ENCODE measurements at places on chromosomes 1 and 21.
A peak's percentile ranks its signal among the peaks of the same experiment; 100 is the strongest.

DNA sequence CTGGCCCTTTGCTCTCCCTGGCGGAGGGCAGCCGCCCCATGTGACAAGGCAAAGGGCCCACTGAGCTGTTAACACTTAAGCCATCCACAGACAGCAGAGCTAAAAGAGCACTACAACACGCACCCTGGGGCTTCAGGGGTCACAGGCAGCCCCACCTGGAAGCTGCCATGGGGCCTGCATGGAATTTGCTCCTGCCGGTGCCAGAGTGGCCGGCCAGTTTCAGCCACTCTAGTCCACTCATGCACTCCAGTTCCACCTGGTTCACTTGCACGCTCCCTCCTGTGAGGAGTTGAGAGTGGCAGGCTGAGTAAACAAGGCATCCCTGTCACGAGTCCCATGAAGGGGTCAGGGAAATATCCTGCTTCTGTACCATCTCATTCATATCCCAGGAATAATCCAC is 55.3 kb downstream of the RIMS3 start:
- DNase-seq = no peak

DNA sequence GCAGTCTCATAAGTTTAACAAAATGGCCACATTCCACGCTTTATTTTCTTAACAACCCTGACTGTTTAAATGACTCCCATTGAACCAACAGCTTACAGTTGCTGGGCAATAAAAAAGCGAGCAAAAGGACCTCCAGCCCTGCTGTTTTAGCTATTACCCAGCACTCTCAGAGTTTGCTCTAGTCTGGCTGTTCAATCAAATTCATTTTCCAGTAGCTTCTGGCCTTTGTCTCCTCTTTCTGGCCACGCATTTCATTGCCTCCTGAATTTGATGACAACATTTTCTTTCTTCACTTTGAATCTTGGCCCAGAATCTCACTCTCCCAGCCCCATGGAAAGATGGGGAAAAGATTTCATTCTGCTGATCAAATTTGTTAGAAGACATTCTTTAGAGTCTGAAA is 44.1 kb upstream of the DOCK7 start:
- no peak for DNase-seq

GRCh38 chr1:182374101-182374834 is 17.3 kb downstream of the GLUL start:
- DNase-seq = no peak

- no peak for DNase-seq
These were observed 39.4 kb downstream of the HSF2BP start for GRCh38 chr21:43619856-43620255.

DNA sequence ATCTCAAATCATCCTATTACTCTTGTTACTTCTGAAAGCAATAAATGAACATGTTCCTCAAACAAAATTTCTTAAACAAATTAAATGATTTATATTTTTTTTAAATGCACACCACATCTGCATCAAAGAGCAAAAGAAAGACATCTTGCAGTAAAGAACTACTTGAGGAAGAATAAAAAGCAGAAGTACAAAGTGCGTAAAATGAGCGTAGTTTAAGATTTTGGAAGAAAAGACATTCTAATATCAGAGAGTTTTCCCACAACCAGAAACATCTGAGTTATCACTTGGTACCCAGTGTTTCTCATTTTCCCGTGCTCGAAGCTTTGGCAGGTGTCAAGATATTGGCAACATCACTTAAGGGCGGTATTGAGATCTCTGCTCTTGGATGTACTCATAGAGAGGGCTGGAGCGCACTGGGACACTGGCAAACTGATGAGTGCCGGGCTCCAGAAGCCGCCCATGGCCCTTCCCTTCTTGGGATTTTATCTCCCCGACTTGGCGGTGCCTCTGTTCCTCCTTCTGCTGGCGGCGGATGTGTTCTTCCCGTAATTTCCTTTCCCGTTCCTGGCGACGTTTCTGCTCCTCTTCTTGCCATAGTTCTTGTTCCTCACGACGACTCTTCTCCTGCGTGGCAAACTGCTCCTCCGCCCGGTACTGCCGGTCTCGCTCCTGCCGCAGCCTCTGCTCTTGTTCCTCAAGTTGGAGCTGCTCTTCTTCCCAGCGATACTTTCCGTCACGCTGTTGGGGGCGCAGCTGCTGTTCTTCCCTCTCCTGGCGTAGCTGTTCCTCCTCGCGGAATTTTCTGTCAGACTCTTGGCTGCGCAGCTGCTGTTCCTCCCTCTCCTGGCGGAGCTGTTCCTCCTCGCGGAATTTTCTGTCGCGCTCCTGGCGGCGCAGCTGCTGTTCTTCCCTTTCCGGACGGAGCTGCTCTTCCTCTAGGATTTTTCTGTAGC is 7.9 kb downstream of the TCHH start:
- DNase-seq = no peak

DNA sequence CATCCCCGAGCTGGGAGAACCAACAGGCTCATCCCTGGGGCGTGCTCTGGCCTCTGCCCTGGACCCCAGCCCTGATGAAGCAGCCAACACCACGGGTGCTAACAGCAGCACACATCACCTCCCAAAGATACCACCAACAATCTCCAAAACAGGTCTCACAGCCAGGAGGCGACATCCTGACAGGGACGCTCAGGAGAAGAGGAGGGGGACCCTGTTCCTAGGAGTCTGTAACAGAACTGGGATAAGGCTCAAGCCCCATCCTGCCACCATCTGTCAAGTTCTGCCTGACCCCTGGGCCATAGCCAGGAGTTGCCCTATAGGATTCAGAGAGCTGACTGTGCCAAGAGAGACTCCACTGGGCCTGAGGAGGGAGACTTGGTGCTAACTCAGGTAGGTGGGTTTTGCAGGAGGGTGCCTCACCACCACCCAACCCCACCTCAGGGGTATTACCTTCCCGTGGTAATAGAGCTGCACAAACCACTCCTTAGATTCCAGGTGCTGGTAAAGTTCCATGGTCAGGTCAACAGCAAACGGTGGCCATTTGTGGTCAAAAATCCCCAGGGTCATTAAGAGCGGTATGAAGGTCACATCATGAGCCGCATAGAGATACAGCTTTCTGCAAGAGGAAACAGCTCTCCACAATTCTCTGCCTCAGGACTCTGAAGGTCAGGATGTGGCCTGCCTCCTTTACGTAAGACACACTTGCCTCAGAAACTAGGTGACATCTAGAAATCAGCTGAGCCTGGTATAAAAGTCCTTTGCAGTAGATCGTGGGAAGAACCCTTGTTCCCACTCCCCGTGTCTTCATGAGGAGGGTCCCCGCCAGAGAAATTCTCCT is 22.3 kb downstream of the ACP6 start:
- DNase-seq = no peak

DNA sequence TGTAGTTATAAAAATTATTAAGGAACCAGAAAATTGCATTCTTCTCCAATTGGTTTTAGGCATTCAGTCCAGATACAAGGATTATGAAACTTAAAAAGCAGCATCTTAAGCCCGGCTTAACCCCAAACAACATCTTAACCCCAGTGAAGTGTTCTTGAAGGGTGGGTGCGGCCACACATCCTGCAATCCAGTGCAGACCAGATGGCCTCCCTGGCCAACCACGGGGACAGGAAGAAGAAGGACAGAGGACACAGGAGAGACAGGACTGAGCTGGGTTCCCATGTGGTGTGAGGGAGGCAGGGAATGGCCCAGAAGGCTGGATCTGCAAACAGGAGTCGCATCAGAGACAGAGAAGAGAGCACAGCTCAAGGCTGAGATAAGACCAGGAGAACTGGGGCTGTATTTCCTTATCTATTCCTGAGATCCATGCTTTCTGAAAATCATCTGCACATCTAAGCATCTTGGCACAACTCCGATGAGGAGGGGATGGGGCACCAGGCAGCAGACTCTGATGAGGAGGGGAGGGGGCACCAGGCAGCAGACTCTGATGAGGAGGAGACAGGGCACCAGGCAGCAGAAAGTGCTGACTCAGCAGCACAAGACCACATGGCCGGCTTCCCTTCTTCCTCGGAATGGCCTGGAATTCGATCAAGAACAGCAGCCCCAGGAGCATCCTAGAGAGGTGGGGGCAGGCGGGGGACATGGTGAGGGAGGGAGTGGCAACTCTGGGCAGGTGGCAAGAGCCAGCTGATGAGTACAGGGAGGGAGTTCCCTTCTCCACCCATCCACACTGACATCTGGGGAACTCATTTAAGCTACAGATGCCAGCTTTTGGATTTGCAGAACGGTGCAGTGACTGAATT is 26.6 kb downstream of the ABCG1 start:
- DNase-seq = no peak

GRCh38 chr1:1344655-1345361 is 4.4 kb downstream of the DVL1 start:
- peak; percentile 43 for DNase-seq

DNA sequence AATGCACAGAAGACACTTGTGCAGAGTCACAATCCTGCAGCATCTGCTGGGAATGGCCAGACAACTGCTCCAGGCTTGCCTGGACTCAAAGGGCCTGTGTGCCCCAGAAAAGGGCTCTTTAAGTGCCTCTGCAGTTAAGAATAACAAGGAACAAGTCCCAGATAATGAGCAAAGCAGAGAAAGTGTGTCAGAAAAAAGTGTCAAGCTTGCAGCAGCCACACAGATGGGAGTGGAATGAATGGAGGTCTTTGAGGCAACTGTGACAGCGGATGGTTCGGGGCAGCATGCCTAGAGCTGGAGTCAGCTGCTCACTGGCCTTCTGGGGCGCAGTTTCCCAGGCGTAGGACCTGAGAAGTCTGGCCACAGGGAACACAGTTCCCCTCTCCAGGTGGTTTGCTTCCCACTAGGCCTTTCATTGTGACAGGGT is 5.1 kb downstream of the PARP1 start:
- DNase-seq = no peak

GRCh38 chr1:20739225-20739624 is 6.7 kb upstream of the SH2D5 start:
- no peak for DNase-seq

DNA sequence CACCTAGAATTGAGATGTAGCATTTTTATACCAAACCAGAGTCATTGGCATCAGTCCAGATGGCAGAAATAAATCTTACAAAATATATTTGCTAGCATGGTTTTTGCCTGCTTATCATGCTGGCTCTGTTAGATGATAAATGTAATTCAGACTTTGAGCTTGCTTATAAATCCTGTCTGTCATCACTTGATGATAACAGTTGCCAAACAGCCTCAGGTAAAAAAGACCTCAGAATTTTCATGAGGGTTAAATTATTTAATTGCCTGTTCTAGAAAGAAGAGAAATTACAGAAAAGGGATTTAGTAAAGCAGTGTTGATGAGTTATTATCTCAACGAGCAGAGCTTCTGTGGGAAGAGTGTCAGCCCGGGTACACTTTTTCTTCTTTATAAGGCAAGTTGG is 83.3 kb downstream of the FNBP1L start:
- DNase-seq = no peak

GRCh38 chr1:42832641-42833240 is 13.7 kb upstream of the ZNF691 start:
- DNase-seq = no peak

DNA sequence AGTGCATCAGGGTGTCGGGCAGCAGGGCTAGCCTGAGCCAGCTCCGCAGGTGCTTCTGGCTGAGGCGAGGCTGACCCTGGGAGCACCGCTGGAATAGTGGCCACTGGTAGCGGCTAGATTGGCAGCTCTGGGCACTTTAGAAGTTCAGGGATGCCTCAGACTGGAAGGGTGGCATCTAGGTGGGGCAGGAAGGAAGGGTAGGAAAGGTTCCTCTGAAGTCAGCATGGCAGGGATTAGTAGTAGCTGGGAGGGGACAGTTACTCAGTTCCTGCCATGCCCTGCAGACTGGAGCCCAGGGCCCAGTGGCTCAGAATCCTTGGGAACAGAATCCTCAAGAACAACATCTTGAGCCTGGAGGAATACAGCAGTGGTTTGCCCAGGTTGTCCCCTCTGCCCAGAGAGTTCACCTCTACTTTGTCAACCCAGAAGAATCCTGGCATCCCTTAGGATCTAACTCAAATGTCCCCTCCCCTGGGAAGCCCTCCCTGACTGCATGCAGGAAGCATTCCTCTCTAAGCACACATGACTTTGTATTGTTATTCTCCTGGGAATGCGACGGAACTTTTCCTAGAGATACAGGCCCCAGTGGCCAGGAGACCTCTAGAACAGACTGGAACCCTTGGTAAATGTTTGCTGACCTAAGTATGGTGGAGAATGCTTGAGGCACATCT is 39.5 kb upstream of the BCAR3 start:
- DNase-seq = no peak

DNA sequence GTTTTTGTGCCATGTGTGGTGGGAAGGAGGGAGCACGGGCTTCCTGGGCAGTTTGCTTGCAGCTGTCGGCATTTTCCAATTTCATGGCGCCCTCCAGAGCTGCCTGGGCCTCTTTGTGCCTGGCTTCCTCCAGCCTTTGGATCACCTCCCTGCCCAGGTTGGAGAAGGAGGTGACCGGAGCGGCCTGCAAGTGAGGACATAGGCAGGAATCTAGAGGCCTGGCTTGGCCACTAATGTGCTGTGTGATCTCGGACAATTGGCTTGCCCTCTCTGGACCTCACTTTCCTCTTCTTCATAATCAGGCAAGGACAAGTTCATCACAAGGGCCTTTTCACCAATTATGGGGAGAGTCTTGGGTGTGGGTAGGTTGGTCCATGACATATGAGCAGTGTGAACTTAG is 245.1 kb downstream of the MATN1 start:
- DNase-seq = no peak

- no peak for DNase-seq
These were observed 57.1 kb downstream of the TMEM53 start for GRCh38 chr1:44616991-44617702.

GRCh38 chr1:166999075-166999474 is 10.0 kb downstream of the MAEL start:
- no peak for DNase-seq

GRCh38 chr1:232172563-232172962 is 457.4 kb downstream of the SIPA1L2 start:
- DNase-seq = no peak

- DNase-seq = no peak
These were observed 5.8 kb upstream of the RUNX3 start for GRCh38 chr1:24935615-24936484.

- DNase-seq = no peak
These were observed 80.9 kb downstream of the ATP1A1 start for GRCh38 chr1:116453906-116454305.

DNA sequence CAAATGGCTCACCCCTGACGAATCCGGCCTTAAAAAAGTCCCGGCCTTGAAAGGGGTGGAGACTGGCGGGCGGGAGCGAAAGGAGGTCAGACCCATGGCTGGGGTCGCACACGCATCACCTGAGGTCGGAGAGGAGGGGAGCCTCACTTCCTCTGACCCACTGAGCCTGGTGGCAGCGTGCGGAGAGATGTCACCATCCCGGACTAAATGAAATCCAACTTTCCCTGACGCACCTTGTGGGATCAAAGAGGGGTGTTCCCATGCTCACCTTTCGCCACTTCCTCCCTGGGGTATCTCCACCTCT is 709 bp upstream of the SLC41A1 start:
- DNase-seq = no peak

GRCh38 chr1:189874715-189875435 is 602.8 kb downstream of the BRINP3 start:
- DNase-seq = no peak

DNA sequence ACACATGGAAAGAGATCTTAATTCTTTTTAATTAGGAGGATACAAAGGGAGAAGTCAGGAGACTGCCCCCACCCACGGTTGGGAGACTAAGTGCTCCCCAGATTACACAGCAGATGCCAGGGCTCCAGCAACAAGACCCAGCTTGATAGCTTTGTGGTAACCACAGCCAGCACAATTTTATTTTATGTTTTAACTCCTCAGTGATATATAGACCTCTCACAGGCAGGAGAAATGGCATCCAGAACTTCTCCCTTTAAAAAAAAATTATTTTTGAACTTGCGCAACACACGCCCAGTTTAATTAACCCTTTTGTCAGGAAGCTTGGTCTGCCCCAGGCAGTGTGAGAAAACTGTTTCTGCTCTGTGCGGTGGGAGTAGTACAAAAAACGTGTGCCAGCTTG is 62.6 kb upstream of the ACOT11 start:
- no peak for DNase-seq

GRCh38 chr21:37207441-37208009 is 59.6 kb downstream of the VPS26C start:
- no peak for DNase-seq

Data from activated CD4-positive, alpha-beta T cell treated with anti-CD3 and anti-CD28 coated beads for 24 hours (primary cell).